ENCODE measurements at places on chromosomes 1 and 21. TPM values are rescaled to one million over a fixed set of nuclear protein-coding genes. Genes with fewer than 3 reads are reported as not detected.

- H3K27me3 ChIP-seq = peaks cover 70% of the 10 kb centered on the region
- no peaks in the 10 kb centered on the region for H3K36me3 ChIP-seq
- H3K4me3 ChIP-seq = no peak overlapping the region
- H3K27ac ChIP-seq = no peak overlapping the region
Measured at GRCh38 chr1:229409616-229410369, 24.1 kb downstream of the ACTA1 start.

DNA sequence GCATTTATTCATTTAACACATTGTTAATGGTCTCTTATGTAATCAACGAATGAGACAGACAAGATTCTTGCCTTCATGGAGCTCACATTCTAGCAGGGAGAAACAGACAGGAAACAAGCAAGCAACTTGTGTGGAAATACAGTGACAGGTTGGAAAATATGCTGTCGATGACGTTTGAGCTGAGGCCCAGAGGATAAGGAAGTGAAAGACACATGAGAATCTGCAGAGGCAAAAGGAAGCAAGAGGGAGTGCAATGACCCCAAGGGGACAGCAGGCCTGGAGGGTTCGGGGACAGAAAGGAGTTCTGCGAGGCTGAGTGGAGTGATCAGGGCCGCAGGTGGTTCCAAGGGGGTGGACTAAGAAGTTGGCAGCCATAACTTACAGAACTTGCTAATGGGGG, 60.6 kb upstream of the AKT3 start:
- H3K27me3 ChIP-seq = peaks cover 18% of the 10 kb centered on the region
- no peaks in the 10 kb centered on the region for H3K36me3 ChIP-seq
- no peak overlapping the region for H3K27ac ChIP-seq
- H3K4me1 ChIP-seq = no peaks in the 10 kb centered on the region
- no peak overlapping the region for H3K4me3 ChIP-seq

DNA sequence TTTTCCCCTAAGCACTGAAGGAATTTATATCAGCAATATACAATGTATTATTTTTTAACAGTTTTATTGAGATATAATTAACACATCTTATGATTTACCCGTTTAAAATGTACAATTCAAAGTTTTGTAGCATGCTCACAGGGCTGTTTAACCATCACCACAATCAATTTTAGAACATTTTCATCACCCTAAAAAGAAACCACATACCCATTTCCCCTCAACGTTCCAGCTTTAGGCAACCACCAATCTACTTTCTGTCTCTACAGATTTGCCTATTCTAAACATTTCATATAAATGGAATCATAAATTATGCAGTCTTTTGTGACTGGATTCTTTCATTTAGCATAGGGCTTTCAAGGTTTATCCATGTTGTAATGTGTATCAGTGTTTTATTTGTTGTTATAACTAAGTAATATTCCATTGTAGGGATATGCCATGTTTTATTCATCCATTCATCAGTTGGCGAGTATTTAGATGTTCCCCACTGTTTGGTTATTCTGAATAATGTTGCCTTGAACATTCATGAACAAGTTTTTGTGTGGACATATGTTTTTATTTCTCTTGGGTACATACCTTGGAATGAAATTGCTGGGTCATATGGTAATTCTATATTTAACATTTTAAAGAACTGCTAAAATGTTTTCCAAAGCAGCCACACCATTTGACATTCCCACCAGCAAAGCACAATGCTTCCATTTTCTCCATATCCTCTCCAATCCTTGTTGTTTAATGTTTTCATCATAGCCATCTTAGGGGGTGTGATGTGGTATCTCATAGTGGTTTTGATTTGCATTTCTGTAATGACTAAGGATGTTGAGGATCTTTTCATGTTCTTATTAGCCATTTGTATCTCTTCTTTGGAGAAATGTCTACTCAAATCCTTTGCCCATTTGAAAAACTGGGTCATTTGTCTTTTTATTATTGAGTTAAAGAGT, 188.5 kb downstream of the TM2D1 start:
- H3K4me3 ChIP-seq = no peak overlapping the region
- peaks cover 23% of the 10 kb centered on the region for H3K4me1 ChIP-seq
- no peak overlapping the region for H3K27ac ChIP-seq
- no peaks in the 10 kb centered on the region for H3K27me3 ChIP-seq
- DNase-seq = no peak
- H3K36me3 ChIP-seq = no peaks in the 10 kb centered on the region

DNA sequence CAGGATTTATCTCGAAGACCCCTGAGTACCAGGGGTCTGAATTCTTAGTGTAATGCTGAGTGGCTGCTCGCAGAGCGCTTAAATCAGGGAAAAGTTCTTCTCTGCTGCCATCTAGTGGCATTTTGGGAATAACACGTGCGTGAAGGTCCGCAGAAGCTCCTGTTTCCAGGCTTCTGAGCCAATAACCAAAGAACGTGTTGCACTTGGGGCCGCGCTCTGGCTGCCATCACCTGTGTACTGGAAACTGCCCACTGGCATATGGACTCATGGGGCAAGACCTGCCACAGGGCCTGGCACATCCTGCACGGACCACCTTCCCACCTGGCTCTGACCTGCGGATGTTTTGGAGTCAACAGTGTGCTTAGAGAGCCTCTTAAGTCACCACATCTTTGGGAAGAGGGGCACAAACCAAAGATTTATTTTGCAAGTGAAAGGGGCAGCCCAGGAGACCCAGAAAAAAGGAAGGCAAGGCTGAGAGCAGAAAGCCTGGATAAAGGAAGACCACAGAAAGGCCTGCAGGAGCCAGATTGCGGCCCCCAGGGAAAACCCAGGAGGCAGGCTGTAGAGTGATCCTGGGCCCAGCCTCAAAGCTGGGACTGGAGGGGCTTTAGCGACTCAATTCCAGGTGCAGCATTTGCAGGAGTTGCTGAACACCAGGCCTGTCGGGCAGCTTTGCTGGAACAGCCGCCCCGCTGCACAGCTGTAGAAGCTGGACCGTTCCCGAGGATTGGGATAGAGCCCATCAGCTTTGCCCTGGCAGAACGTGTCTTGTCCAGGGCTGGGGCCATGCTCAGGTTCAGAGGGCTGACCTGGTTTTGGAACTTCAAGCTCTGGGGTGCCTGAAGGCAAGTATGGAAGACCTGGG, 13.0 kb downstream of the CHIT1 start:
- DNase-seq = peak; percentile 43
- H3K27me3 ChIP-seq = peaks cover 11% of the 10 kb centered on the region
- no peaks in the 10 kb centered on the region for H3K36me3 ChIP-seq
- H3K27ac ChIP-seq = no peak overlapping the region
- H3K4me3 ChIP-seq = no peak overlapping the region

- no peak for DNase-seq
- H3K36me3 ChIP-seq = no peaks in the 10 kb centered on the region
- no peak overlapping the region for H3K4me3 ChIP-seq
Measured at GRCh38 chr1:95953015-95953414, 719.0 kb downstream of the RWDD3 start.

DNA sequence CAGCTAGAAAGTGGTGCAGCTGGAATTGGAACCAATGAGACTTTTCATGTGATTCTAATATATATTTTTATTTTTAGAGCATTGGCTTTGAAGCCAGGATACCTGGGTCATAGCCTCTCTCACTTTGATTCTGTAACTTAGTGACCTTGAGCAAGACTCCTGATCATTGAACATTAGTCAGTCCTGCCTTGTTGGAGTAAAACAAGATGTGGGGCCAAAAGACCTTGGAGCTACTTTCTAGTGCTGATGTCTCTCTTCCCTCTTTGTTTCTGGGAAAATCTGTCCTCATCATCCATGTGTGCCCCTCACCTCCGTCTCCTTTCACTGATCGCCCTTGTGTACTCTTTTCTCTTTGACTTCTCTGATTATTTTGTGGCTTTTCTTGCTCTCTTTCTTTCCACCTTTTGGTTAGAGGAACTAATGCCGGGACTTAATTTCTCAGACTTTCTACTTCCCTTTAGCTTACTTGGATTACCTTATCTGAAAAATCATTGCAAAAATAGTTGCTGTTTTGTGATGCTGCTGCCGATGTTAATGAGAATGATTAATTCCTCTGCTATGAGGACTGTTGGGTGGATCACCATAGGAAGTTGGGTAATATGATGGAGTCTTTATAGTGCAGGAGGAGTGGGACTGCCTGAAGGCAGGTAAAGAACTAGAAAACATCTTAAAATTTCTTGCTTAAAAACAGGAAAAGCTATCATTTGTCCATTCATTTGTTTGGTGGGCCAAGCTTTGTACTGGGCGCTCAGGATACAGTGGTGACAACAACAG, 72.0 kb downstream of the NOS1AP start:
- H3K27me3 ChIP-seq = peaks cover 10% of the 10 kb centered on the region
- H3K4me3 ChIP-seq = no peak overlapping the region
- no peaks in the 10 kb centered on the region for H3K36me3 ChIP-seq

GRCh38 chr21:37153196-37153934, 80.3 kb downstream of the TTC3 start:
- H3K36me3 ChIP-seq = peaks cover 32% of the 10 kb centered on the region
- DNase-seq = no peak
- no peak overlapping the region for H3K4me3 ChIP-seq

DNA sequence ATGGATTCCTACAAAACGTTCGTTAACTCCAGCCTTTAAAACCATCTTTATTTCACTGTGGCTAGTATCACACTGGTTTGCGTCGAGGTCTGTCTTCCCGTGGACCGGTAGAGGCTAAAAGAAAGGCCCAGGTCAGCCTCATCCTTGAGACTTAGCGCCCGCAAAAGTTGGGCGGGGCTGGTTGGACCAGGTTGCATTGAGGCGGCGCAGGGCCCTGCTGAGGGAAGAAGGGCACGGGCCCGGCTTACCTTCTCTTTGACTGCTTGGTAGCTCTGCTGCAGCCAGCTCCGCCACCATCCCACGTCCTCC, 455 bp downstream of the BSDC1 start:
- peak overlapping the region; percentile 97 for H3K4me3 ChIP-seq
- H3K4me1 ChIP-seq = peaks cover 16% of the 10 kb centered on the region
- no peak for DNase-seq
- peaks cover 8% of the 10 kb centered on the region for H3K36me3 ChIP-seq

CLCA2 gene
- total RNA-seq = not detected

PRRX1 gene
- total RNA-seq = not detected

All from activated T-helper 1 cell treated with anti-CD3 and anti-CD28 coated beads, Interleukin-12 subunit alpha, Interleukin-12 subunit beta, Interleukin-2, Interleukin-4 antibody, amounts not matched to agents 30 ng/mL and 10 ng/mL and 1 ng/mL, durations not matched to agents 14 hours and 24 hours and 36 hours (primary cell).